ENCODE measurements at places on chromosomes 2 and 18. TPM values are rescaled to one million over a fixed set of nuclear protein-coding genes. Genes with fewer than 3 reads are reported as not detected.

The PIAS2 gene
- 22.8 TPM for total RNA-seq

The DOCK10 gene
- 0.14 TPM for total RNA-seq

The CRYBA2 gene
- not detected for total RNA-seq

The RHBDD1 gene
- total RNA-seq, result 44.4 TPM

The TSPYL6 gene
- total RNA-seq, result not detected

The SERPINB4 gene
- 63.5 TPM for total RNA-seq

The PRKAG3 gene
- not detected for total RNA-seq

The EVX2 gene
- total RNA-seq, result not detected

The DGUOK gene
- total RNA-seq, result 45.5 TPM

The MXD1 gene
- total RNA-seq, result 46.6 TPM

The SEPTIN10 gene
- 94.4 TPM for total RNA-seq

Data from nasal cavity respiratory epithelium epithelial cell of viscerocranial mucosa (primary cell).